ENCODE measurements at places on chromosomes 6 and 20.

GRCh38 chr6:34680802-34681515 is 15.6 kb downstream of the ILRUN start:
- DNase-seq: no peak

GRCh38 chr20:8227293-8227692 is 95.2 kb downstream of the PLCB1 start:
- DNase-seq: no peak

DNA sequence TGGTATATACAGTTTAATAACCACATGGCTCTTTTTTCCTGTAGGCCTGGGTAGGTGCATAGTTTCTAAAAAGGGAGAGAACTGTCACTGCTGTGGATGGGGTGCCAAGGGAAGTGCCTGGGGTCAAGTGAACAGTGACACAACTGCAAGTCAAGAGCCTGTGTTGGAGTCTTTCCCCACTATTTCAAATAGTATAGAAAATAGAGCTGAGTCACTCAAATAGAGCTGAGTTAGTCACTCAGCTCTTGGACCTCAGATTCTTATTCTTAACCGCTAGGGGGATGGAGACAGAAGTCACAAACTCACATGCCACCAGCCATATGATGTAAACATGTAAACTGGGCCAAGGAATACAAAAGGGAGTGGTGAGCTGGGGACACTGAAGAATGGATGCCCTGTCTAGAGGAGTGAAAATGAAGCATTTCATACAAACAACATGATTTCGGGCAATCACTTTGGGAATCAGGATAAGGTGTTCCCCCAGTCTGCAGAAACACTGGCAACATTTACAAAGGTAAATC is 2.1 kb downstream of the NQO2 start:
- DNase-seq: no peak

DNA sequence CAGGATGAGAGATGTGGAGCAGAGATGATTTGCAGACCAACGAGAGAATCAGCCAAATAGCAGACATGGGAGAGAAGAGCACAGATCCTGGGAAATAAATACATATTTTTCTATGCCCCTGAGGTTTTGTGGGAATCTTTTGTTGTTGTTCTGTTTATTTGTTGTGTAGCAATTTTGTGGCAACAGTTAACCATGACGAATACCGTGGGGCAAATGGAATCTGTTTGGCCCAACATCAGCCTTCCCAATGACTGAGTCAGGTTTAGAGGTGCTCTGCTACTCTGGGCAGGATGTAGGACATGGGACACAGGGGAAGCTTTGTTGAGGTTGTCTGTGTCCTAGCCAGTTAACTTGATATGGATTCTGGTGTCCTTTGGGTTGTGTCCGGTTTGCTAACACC is 7.9 kb upstream of the SLC2A10 start:
- DNase-seq: no peak

DNA sequence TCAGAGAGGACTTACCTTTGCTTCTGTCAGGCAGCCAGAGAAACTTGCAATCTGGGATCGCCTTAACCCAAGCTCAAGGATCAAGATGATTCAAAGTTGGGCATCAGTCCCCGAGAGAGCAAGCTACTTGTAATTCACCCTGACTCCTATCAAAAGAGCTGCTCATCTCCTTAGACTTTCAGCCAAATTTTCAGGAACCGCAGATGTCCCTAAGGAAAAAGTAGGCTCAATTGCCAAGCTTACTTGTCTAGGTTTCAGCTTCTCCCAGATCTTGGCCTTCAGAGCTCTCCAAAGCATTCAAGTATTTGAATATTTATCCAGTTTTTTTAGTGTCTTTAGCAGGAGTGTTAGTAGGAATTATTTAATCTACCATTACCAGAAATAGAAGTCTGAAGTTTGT is 434.1 kb upstream of the MMS22L start:
- DNase-seq: no peak

DNA sequence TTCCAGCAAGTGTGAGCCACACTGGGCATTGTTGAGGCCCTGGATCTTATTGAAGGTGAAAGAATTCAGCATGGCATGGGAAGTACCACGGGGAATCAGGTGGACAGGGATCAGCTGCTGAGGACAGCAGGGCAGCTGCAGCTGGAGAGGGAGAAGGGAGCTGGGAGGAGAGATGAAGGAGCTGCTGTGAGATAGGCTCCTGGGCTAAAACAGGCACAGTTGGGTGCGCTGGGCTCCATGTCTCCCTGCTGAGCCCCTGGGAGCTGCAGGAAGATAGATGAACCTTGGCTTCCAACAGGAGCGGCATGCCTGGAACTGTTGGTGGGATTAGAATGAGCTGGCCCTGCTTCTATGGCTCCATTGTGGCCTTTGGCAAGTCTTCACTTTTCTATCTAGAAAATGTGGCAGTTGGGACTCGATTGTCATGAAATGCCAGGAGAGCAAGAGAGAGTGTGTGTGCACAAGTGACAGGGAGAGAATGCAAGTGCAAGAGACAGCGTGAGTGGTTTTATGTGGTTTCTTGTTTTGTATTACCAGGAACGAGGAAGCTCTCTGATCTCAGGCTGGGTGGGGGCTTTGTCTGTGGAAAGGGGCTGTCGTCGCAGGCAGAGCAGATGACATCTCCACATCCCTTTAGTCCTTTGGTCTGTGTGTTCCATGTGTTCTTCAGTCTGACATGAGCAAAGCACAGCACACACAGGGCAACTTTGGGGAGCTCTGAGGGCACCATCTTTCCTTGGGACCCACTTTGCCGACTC is 20.4 kb downstream of the SNPH start:
- no peak for DNase-seq

DNA sequence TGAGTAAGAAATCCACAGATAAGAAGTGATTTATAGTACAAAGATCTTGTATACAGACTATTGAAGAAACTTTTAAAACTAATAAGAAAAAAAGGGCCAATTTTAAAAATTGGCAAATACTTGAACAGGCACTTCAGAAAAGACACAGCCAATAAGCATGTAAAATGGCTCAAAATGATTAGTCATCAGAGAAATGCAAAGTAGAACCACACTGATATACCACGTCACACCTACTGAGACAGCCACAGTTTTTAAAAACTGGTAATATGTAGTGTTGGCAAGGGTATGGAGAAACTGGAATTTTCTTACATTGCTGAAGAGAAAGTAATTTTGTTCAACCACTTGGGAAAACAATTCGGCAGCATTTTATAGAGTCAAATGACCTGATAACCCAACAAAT is 488.9 kb upstream of the HTR1E start:
- no peak for DNase-seq

- DNase-seq: peak; percentile 28
Observed at GRCh38 chr20:50085481-50086365, 27.2 kb downstream of the UBE2V1 start.

GRCh38 chr20:62928246-62928939 is 2.1 kb upstream of the DIDO1 start:
- no peak for DNase-seq

GRCh38 chr6:52227495-52227894 is 16.8 kb downstream of the IL17F start:
- DNase-seq: no peak

- DNase-seq: no peak
Observed at GRCh38 chr20:32858189-32858588, 534 bp upstream of the EFCAB8 start.

GRCh38 chr6:122548281-122548680 is 61.9 kb upstream of the PKIB start:
- DNase-seq: no peak

DNA sequence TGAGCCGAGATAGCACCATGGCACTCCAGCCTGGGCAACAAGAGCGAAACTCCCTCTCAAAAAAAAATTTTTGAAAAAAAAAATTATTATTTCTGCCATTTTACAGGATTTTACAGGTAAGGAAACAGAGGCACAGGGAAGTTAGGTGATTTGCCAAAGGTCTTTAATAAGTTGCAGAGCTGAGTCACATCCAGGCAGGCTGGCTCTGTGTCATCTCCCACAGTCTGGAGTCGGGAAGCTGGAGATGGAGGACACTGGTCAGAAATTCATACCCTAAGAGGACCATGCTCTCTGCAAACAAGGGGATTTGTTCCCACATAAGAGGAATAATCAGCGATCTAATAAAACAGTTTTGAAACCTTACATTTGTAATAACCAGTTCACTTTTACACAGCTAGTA is 24.1 kb downstream of the HECA start:
- DNase-seq: no peak

- no peak for DNase-seq
Observed at GRCh38 chr6:71408787-71409723, 120.4 kb downstream of the OGFRL1 start.

DNA sequence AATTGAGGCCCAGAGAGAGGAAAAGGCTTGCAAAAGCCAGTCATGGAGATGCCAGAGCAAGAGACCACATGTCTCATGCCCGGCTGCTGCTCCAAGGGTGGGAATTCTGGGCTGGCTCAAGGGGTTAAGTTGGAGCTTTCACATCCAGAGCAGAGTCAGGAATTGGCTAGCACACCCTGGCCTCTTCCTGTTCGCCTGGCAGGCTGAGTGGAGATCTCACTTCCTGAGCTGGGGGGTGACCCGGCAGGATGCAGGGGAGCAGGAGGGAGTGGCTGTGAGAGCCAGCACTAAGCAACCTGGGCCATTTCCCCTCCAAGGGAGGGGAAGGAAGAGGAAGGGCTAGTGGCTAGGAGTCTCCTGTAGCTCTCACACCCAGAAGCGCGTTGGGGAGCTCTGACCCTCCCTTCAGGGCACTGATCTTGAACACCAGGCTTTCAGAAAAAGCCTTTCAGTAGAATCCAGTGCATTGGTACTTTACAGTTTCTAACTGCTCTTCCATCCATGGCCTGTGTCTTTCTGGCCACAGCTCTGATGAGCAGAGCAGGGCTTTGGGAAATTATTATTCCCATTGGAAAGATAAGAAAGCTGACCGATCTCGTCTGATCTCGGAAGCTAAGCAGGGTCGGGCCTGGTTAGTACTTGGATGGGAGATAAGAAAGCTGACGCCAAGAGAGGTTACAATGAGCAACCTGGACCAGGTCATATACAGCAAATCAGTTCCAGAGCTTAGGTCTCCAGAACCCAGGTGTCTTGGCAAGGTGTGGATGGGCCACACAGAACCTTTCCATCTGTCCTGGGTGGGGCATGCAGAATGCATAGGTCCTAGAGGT is 2.2 kb upstream of the CCM2L start:
- DNase-seq: no peak

- no peak for DNase-seq
Observed at GRCh38 chr6:34657037-34657306, 39.6 kb downstream of the ILRUN start.

GRCh38 chr6:160275511-160276003 is 16.9 kb upstream of the SLC22A2 start:
- no peak for DNase-seq

DNA sequence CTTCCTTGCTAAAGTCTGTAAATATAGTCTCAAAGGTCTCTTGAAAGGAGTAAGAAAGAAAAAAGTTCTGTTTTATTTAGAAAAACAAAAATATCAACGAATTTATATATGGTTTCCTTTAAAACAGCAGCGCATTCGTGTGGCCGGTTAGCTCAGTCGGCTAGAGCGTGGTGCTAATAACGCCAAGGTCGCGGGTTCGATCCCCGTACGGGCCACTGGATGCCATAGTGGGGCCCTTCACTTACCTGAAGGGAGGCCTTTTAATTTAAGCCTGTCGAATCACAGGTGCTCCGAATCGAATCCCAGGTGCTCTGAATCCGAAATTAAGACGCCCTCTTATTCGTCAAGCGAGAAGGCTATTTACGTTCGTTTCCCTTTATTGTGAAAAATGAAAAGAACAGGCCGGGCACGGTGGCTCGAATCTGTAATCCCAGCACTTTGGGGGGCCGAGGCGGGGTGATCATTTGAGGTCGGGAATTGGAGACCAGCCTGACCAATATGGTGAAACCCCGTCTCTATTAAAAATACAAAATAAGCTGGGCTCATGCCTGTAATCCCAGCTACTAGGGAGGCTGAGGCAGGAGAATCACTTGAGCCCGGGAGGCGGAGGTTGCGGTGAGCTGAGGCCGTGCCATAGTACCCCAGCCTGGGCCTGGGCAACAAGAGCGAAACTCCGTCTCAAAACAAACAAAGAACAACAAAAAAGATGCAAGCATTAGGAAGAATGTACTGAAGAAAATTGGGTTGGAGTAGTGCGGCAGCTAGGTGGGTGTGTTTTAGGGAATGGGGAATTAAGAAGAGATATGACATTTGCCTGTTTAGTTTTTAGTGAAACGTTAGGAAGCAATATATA is 195.8 kb upstream of the ZNF184 start:
- DNase-seq: no peak

GRCh38 chr6:31544676-31545075 is 1.7 kb downstream of the ATP6V1G2 start:
- DNase-seq: no peak

- DNase-seq: no peak
Observed at GRCh38 chr6:8064638-8065518, 689 bp upstream of the BLOC1S5 start.

Measured in anterior cingulate cortex (tissue), 58 donors.